ENCODE measurements at places on chromosomes 2 and 18. TPM values are rescaled to one million over a fixed set of nuclear protein-coding genes. Genes with fewer than 3 reads are reported as not detected.

DNA sequence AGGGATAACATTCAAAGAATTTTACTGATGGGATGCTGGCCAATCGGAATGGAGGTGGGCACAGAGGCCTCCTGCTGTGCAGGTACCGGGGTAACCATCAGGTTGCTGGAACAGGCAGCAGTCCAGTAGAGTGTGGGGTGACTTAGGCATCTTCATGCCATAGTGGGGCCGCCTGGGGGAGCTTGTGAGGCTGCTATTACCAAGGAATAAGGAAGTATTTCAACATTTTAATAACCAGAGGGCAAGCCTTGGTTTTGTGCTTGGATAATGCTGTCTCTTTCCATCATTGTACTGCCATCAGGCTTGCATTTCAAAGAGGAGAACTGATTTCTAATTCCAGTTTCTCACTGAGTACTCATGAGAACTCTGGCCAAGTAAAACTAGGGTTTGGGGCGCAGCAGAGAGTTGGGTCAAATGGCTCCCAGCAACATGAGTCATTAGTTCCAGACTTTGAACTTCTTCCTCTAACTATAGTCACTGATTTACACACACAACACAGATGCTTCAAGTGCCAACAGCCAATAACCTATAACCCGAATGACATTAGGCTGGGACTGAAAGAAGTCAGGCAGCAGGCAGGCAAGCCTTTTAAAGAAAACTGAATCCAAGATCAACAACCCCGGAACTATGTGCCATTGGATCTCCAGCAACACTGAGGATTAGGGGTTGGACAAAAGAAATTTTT is 56.1 kb upstream of the FHL2 start:
- DNase-seq, result peak; percentile 77

DNA sequence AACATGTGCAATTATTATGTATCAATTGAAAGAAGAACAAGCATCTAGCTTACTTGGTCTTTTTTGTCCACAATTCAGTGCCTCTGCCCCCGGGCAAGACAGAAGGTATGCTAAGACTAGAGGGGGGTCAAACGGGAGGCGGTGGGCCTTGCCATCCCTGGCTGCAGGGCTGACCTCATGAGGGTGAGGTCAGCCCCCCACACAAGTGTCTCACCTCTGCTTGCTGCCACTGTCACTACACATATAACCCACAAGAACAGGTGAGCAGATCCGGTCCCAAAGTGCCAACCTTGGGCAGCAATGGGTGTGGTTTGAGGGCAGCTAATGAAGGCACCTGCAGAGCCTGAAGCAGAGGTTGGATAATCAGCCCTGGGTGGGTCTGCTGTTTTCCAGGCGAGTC is 71.5 kb downstream of the EDAR start:
- no peak for DNase-seq

DNA sequence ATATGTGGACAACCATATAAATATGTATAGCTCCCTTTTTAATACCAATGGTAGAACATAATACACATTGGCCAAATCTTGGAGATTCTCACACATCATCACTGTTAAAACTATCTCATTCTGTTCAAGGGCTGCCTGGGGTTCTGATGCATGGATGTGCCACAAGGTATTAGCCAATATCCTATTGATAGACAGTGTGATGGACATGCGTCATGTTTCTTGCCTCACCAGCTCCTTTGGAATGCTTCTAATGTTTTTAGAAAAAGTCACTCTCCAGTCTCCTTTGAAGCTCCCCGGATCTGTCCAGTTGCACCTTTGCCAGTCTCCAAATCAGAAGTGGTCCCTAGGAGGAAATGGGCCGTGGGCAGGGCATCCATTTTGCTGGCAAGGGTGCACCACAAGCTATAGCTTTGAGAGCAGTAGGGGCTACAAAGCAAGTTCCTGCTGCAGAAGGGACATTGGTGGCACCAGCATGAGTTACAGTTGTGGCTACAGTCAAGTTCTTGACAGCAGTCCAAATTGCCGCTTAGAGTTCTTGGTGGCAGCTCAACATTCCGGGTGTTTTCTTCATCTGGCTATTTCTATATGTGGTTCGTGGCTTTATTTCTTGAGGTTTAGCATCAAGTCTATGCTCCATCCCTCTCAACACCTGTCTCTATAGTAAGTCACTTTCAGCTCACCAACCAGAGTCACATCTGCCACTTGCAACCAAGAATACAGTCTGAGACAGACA is 25.1 kb upstream of the ATRAID start:
- no peak for DNase-seq

DNA sequence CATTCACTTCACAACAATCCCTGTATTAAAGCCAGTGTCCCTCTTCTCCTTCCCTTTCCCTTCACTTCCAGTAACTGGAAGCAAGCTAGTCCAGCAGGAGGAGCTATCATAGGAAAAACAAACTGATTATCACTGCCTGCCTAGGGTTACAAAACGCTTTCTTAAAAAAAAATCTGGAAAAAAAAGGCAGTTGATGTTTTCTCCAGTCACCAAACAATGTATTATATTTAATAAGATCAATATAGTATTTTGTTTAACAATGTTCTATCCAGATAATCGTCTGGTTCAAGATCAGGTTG is 78.8 kb upstream of the ITGB6 start:
- no peak for DNase-seq

GRCh38 chr2:33478968-33479731 is 2.7 kb downstream of the RASGRP3 start:
- no peak for DNase-seq

DNA sequence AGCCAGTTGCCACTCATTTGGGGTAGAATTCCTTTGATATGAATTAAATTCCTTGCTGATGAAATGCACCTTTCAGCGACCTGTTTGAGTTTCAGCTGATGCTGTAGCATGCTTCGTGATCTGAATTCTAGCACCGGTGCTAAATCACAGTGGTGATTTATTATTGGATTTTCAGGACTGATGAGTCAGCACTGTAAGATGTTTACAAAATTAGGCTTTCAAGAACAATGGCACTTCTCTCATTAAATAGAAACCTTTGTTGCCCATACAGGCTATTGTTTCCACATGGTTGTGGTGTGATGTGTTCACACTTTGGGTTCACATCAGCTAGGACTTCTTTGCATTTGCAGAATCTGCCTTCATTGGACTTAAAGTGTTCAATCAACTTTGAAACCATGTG is 687.7 kb downstream of the ARHGAP15 start:
- DNase-seq, result no peak

GRCh38 chr2:27870724-27871123 is 19.5 kb downstream of the RBKS start:
- DNase-seq, result peak; percentile 11

- DNase-seq, result no peak
These were observed 188.4 kb downstream of the CCDC85A start for GRCh38 chr2:56372071-56372656.

GRCh38 chr2:222561817-222562645 is 93.9 kb downstream of the FARSB start:
- DNase-seq, result no peak

AGXT gene
- total RNA-seq, result not detected

C1QL2 gene
- not detected for total RNA-seq

GRCh38 chr2:158923180-158923594 is 45.3 kb upstream of the TANC1 start:
- DNase-seq, result no peak

DNA sequence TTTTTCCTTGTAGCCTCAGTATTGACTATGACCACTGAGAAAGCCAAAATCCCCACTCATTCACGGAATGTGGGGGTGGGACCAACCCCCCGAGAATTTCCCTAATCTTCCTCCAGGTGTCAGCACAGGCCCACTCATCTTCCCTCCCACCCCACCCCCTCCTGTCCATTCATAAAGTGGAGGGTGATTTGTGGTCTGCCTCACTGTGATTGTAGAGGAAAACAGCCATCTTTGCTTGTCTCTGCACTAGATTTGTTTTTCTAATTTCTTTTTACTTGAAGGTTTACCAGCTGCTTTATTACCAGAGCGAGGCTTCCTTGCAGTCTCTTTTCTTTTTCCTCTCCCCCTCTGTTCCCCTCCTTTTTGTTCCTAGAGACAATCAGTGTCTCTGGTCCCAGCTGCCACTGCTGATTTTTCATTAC is 171.8 kb downstream of the ICOS start:
- DNase-seq, result peak; percentile 4

DNA sequence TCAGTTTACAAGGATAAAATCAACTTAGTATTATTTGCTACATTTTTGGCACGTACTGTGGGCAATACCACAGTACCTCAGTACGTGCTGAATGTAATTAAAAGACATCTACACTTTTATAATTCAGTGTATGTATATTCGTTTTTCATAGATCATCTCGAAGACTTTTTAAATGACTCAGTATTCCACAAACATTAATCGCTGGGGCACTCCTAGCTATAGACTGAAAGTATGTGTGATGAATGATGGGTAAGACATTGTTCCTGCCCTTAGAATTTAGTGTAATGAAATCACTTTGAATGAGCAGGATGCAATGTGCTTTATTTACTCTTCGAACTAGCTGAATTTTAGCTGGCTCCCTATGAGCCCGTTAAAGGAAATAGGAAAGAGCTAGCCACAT is 245.6 kb upstream of the RASGRP3 start:
- DNase-seq, result no peak

DNA sequence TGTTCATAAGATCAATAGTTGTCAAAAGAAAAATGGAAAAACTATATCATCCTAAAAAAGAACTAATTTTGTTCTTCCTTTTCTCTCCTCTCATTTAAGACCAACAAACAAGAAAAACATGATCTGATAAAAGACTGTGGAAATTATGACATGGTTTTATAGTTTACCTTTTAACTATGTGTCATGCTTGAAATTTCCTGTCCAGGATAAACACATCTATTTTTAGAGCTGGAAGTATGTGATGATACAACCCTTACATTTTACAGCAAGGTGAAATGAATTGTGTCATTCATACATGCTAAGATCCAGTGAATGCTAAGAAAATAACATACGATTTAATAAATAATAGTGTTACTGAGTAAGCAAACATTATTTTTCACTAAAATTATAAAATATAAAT is 89.9 kb downstream of the GULP1 start:
- DNase-seq, result no peak

GRCh38 chr2:1249897-1250687 is 163.2 kb upstream of the TPO start:
- DNase-seq, result no peak

DNA sequence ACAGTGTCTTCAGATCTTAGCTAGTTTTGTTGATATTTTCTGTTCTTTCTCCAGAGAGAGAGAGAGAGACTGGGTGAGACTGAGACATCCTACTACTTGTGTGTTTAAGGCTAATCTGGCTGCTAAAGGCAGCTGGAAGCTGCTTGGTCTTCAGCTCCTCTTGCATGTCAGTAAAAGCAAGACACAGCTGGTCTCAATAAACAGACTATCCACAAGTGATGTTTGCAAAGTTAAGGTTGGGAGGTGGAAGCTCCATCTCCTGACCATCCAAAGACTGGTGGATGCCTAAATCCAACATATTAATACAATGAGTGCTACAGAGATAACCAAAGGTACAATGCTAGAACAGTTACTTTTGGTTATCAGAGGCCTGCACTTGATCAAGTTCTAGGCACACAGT is 17.8 kb downstream of the ERFE start:
- DNase-seq, result no peak

DNA sequence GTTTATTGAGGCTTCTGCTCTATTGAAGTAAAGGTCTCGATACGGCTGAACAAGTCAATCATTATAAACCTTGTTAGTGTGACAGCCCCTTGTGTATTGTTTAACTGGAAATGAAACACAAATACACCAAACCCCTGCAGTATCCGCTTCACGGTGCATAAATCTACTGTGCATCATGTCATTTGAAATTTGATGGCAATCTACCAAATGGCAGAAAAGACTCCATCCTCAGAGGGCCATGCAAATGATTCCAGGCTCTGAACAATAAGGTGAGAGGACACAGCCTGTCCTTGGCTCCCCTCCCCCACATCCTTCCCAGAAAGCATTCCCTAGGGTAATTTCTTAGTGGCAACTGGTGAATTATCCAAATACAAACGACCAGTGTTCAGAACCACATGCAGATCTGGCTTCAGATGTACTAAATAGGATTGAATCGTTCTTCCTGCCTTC is 80.6 kb downstream of the ADCYAP1 start:
- DNase-seq, result no peak

RIT2 gene
- not detected for total RNA-seq

DNA sequence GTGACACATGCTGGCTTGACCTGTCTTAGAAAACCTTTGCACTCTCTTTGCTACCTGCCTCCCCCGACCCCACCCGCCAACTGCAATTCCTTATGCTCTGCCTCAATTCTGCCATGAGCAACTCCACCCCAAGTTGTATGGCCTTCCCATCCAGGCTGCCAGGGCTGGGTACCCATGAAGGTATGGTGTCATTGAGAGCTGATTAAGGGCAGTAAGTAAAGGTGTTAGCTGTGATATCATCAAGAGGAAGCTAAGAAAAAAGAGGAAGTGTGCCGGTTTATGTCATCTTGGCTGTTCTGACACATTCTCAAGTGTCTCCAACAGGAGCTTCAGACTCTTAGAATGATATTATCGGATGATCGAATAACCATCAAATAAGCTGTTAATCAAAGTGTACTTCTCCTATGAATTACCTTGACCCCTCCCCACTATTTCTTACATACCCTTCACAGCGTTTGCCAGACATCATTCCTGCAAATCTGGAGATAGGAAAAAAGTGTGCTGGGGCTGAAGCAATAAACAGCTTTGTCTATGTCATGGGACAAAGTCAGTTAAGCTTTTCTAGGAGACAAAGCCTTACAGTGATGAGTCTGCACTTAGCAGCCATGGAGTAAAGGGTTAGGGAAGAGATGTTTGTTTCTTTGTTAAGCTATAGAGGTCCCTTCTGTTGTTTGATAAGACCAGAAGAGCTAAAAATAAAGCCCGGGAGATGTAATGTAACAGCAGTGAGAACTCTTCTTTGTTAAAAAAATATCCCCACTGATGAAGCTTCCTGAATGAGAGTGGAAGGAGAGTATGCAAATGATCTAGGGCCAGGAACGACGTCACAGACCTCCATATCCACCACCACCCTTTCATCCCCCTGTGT is 40.4 kb upstream of the SMAD2 start:
- DNase-seq, result no peak

- no peak for DNase-seq
These were observed 6.4 kb downstream of the WNT10A start for GRCh38 chr2:218887079-218887478.

GRCh38 chr2:162337868-162338267 is 6.1 kb upstream of the GCA start:
- DNase-seq, result no peak

GAREM1 gene
- 1.1 TPM for total RNA-seq

DNA sequence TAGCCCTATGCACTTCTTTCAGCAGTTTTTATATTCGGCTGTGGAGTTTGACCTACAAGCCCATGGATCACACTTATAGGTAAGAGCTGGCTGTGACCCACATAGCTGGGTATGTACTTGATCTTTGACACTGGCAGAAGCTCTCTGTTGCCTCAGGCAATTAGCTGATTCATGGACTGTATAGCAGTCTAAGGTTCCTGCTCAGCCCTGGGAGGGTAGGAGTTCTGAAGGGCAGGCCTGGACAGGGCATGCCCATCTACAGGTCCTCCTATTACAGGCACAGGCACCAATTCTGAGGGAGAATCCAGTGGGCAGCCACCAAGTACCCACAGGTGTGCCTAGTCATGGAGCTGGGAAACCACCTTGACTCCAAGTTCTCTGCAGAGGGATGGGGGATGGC is 301.8 kb upstream of the GALNT5 start:
- no peak for DNase-seq

IL36G gene
- total RNA-seq, result not detected

All from MG63 (cell line).